MCF 10A (cell line): ENCODE measurements at places on chromosomes 7 and 10. TPM values are rescaled to one million over a fixed set of nuclear protein-coding genes. Genes with fewer than 3 reads are reported as not detected.

FAM13C gene
- not detected in 2 replicates for total RNA-seq

LRRC18 gene
- total RNA-seq = not detected in 2 replicates

CDK14 gene
- 21.2 and 32.0 TPM in 2 replicates for total RNA-seq

TEX47 gene
- total RNA-seq = not detected in 2 replicates

GSTO2 gene
- total RNA-seq = 33.8 and 40.9 TPM in 2 replicates

TMEM176B gene
- total RNA-seq = 0.42 TPM in 1 of 2 replicates, not detected in the other

ADAM22 gene
- total RNA-seq = not detected in 2 replicates

TMEM176A gene
- total RNA-seq = not detected in 2 replicates

EBLN1 gene
- not detected in 2 replicates for total RNA-seq

APBB1IP gene
- not detected in 2 replicates for total RNA-seq

CPVL gene
- 29.2 and 49.0 TPM in 2 replicates for total RNA-seq

SLC26A3 gene
- total RNA-seq = not detected in 2 replicates

CH25H gene
- total RNA-seq = not detected in 2 replicates

SUPV3L1 gene
- total RNA-seq = 65.1 and 73.6 TPM in 2 replicates

EPO gene
- not detected in 2 replicates for total RNA-seq

HMX2 gene
- total RNA-seq = not detected in 2 replicates

MSMB gene
- total RNA-seq = not detected in 2 replicates

PON1 gene
- not detected in 2 replicates for total RNA-seq

LOXL4 gene
- not detected in 2 replicates for total RNA-seq

PNLIPRP1 gene
- total RNA-seq = not detected in 2 replicates
